Stomach (tissue), 19 donors: ENCODE measurements at places on chromosomes 6 and 20. TPM values are rescaled to one million over a fixed set of nuclear protein-coding genes. Genes with fewer than 3 reads are reported as not detected.

Gene PRSS16
- total RNA-seq = 13.8 TPM

DNA sequence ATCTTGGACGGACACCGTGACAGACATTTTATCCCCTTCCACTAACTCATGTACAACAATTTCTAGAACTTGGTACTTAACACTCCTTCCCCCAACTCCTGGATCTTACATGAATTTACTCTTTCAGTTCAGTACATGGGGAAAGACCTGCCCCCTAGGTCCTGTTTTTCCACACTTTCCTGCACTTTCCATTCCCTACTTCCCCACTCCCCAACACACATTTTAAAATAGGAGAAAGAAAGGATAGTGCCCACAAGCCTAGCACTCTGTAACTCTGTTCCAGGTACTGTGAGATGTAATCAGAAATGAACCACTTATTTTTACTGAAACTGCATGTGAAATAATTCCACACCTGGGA, 1.3 kb downstream of the ADGRG6 start:
- no peak for DNase-seq

GRCh38 chr20:330233-331149, 5.1 kb downstream of the SOX12 start:
- peak; percentile 49 for DNase-seq

DNA sequence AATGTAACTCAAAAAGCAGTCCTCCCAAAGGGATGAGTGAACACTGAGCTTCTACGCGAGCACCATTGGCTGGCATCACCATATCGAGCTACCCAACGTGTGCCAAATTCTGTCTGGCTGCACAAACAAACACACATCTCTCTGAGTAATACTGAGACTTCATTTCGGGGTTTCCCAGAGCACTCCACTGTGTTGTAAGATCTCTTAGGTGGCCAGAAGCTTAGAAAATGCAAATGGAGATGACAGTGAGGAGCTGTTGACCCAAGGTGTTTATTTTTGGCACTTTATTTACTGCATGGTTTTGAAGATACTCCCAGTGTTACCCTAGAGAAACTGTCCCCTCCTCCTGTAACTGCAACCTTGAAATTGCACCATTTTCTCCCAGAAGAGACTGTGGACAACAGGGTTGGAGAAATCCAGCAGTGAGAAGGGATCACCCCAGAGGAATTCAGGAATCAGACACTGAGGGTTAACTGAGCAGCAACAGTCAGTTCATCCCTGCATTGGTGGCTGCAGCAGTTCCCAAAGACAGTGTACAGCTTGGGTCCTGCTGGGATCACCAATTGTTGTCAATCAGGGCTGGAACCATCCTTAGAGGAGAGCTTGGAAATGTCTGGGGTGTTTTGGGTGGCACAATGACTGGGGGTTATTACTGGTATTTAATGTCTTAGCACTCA, 1.0 kb upstream of the RIPOR2 start:
- no peak for DNase-seq

GRCh38 chr6:108145639-108146038, 20.2 kb upstream of the NR2E1 start:
- DNase-seq = no peak
